CD8-positive, alpha-beta T cell (primary cell): ENCODE measurements at places on chromosomes 4 and X.

GRCh38 chrX:39730662-39731329 lies 367.0 kb downstream of the BCOR start:
- DNase-seq: peak; percentile 40

- no peak for DNase-seq
Measured at GRCh38 chr4:26029568-26030131, 115.6 kb downstream of the SMIM20 start.

- DNase-seq: no peak
Measured at GRCh38 chr4:155799794-155800123, 40.9 kb downstream of the GUCY1B1 start.

DNA sequence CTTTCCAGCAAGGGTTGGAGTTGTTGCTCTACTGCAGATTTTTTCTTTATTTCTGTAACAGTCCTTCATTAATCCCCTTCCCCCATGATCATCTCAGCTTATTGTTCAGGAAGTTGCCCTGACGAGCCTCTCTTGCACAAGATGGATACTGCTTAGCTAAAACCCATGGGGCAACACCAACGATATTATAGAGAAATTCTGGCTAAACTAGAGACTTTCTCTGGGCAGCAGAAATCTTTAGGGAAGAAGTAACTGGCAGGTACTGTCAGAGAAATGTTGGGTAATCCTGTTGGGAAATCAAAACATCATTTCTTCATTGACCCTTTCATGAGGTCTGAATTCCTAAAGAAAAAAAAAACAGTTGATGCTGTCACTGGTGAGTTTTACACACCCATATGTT lies 921.3 kb downstream of the NLGN4X start:
- no peak for DNase-seq

- no peak for DNase-seq
Measured at GRCh38 chrX:14941301-14941700, 68.1 kb downstream of the MOSPD2 start.

DNA sequence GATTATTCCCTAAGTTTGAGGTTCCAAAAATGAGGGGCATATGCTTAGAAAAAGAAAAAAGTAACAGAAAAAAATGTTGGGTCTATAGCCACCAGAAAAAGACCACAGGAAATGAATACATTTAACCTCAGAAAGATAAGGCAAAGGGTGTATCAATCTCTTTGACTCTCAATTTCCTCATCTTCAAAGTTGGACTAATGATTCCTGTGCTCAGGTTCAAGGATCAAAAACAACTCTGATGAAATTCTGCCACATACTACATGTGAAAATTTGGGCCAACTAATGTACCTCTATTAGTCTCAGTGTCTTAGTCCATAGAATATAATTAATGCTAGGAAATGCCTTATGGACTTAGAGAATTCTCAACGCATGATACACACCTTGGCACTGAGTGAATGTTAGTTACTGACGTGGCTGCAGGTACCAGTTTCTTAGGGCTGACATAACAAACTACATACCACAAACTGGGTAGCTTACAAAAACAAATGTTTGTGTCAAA lies 257.7 kb downstream of the ANKRD50 start:
- no peak for DNase-seq

GRCh38 chr4:40587826-40588225 lies 41.8 kb downstream of the RBM47 start:
- no peak for DNase-seq

DNA sequence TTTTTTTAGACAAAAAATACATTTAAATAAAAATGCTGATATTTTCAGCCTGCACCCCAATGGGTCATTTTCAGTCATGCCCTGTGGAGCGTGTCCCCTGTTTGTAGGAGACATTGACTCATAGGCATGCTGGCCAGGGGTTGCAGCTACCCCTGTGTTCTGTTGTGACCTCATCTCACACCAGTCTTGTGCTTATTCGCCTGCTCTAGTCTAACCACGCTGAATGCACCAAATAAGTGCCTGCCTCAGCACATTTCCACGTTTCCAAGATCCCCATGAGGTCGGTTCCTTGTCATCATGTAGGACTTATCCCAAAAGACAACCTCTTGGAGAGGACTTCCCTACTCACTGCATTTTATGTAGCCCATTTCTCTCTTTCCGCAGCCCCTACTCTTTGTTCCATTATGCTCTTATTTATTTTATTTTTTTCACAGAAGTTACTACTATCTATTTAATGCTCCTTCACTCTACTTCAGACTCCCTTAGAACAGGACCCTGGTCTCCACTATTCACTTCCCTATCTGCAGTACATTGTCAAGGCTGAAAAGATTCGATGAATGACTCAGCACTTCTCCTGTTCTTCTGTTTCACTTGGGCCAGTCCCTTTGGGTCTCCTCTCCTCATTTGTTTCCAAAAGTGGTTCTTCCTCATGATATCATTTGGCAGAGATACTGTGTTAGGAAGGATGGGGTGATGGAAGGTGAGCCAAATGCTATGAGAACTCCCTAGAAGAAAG lies 109.7 kb downstream of the MSL3 start:
- DNase-seq: no peak

- DNase-seq: no peak
Measured at GRCh38 chr4:188171551-188171950, 32.3 kb downstream of the TRIML1 start.

GRCh38 chr4:48491514-48492176 lies 1.6 kb downstream of the ZAR1 start:
- DNase-seq: no peak

DNA sequence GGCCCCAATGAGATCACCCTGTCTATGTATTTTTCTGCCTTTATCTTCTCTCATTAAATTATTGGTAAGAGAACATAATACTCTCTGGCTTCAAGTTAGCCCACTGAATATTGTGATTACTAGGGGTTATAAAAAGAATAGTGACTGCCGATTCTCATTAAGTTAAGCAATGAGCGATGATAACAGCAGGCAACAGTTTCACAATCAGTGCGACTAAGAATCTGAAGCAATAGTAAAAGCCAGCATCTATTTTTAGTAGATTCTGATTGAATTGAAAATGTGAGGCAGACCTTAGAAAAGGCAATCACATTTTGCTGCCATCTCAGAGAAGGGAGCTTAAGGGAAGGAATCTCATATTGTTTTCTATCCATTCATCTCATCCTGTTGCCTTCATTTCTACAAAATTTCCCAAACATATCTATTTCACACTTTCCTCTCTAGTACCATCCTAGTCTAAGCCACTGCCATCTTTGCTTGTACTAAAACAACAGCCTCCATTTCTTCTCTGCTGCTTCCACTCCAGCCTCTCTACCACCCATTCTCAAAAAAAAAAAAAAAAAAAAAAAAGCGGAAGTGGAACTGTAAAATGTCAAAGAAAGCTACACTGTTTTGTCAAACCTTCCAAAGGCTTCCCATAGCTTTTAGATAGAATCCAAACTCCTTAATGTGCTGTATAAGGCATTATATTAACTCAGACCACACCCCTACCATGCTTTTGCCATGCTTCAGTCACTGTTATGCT lies 17.4 kb downstream of the GABRA4 start:
- no peak for DNase-seq

- DNase-seq: no peak
Measured at GRCh38 chr4:88447371-88448095, 9.4 kb upstream of the HERC5 start.

- no peak for DNase-seq
Measured at GRCh38 chr4:184392748-184393559, 81.4 kb downstream of the IRF2 start.

- DNase-seq: no peak
Measured at GRCh38 chr4:142274137-142274536, 572.0 kb downstream of the INPP4B start.

DNA sequence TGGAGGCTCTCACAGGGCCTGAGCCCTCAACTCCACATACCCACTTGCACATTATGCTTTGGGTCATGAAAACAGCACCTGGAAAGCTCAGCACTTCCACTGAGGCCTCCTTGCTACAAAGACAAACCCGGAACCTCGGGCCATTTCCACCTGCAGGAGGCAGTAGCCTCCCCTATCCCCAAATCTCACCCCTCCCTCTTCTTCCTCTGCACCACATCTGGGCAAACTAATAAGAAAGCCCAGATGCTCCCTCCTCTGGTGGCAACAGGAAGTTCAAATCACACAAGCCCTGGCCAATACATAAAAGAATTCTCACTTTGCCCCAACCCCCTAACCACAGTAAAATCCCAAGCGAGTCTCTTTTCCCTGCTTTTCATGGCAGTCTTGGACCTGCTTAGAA lies 136.4 kb downstream of the MAPK10 start:
- DNase-seq: no peak

- no peak for DNase-seq
Measured at GRCh38 chr4:56255820-56256219, 131.5 kb downstream of the AASDH start.

DNA sequence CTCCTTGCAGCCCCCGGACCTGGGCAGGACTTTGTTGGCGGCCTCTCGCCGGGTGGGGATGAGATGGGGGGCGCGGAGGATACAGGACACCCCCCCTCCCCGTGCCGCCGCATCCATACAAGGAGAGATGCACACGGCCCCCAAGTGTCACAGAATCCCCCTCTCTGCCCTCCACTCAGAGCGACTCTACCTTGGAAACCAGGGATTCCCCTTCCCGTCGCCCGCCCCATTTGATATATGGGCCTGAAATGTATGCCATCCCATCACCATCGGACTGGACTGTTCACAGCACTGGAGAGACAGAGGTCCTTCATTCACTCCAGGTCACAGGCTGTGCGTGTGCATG lies 426 bp downstream of the PORCN start:
- DNase-seq: peak; percentile 35

DNA sequence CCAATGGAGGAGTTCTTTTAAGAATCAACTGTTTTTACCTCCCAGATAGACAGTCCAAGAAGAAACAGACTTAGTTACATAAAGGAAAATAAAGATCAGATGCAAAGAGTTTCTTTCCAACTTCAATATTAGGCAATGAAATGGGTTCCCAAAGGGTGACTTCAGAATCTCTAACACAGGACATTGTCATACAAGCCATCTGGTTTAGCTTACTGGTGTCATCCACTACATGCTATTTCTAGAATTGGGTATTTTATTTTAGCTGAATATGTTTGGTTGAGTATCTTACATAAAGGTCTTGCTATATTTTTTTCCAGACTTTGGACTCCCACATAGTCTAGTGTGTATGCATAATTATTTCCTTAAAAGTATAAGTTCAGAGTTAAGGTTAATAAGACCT lies 162.1 kb upstream of the SLC7A11 start:
- no peak for DNase-seq
